Activated CD4-positive, alpha-beta memory T cell treated with anti-CD3 and anti-CD28 coated beads for 36 hours (primary cell): ENCODE measurements at places on chromosomes 3 and 15.

GRCh38 chr15:39462691-39463090 is 118.2 kb upstream of the THBS1 start:
- DNase-seq: no peak

- no peak for DNase-seq
Measured at GRCh38 chr3:151112731-151113130, 27.3 kb downstream of the MED12L start.

DNA sequence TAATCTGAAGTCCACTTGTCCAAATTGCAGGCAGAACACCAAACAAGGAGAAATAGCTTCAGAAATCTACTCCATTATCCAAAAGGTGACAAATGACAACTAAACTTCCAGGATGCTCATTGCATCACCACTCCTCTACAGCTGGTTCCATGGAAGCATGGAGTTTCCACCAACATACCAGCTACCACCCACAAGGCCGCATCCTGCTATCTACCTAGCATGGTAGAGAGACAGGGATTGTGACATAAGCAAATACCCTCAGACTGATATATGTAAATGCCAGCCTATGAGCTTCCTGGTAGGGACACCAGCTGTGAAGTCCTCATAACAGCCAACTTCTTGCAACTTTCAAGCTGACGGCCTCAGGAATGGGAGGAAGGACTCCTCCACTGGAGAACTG is at the start of gene TRIM42:
Gene TRIM42, plus strand, starts transcription at position 301 of the 400 bp plus-strand sequence. CDS start 166 bp downstream, outside the sequence.
- no peak for DNase-seq

GRCh38 chr3:44825264-44825925 is 36.3 kb upstream of the TMEM42 start:
- DNase-seq: no peak

DNA sequence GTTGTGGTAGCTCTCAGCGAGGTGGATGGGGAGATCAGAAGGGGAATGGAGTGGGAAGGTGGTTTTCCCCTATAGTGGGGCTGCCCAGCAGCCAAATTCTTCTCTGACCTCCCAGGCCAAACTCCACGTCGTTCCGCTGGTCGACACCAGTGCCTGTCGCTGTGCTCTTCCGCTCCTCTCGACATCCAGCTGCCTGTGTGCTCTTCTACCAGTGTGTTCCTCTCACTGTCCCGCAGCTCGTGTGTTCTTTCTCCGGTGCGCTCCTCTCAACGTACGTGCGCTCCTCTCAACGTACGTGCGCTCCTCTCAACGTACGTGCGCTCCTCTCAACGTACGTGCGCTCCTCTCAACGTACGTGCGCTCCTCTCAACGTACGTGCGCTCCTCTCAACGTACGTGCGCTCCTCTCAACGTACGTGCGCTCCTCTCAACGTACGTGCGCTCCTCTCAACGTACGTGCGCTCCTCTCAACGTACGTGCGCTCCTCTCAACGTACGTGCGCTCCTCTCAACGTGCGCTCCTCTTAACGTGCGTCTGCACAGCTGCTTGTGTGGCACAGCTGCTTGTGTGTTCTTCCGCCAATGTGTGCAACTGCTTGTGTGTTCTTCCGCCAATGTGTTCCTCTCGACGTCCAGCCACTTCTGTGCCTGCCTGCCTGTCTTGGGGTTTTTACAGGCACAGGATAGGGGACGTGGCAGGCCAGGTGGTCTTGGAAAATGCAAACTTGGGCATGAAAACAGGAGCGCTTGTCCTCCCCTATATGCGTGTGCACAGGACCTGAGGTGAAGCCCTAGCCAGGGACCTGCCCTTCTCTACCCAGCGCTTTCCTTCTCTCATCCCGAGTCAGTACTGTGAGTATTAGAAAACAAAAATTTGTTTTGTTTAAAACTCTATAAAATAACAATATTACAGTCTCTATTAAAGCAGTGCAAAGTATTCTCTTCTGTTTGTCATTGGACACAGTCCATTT is 991.1 kb downstream of the GBE1 start:
- no peak for DNase-seq

- DNase-seq: peak; percentile 53
Measured at GRCh38 chr3:197801891-197802778, 11.1 kb downstream of the LRCH3 start.

DNA sequence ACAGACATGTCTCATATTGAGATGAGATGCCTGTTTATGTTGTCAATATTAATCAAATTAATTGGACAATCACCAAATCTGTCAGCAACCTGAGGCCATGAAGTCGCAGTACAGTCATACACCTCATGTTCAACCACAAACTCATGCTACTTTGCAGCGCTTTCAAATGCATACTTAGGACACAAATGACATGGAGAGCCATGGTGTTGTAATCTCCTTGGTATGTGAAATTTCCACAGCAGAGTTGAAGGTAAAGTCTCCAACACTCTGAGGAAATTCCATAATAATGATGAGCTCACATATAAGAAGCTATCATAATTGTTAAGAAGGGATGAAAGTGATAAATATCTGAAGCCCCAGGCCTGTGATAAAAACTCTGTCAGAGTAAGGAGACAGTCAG is 873.9 kb downstream of the MCTP2 start:
- DNase-seq: no peak
